Activated CD4-positive, alpha-beta T cell treated with anti-CD3 and anti-CD28 coated beads, Interleukin-2, amount 50 U/mL, for 24 hours (primary cell): ENCODE measurements at places on chromosomes 5 and 9.

DNA sequence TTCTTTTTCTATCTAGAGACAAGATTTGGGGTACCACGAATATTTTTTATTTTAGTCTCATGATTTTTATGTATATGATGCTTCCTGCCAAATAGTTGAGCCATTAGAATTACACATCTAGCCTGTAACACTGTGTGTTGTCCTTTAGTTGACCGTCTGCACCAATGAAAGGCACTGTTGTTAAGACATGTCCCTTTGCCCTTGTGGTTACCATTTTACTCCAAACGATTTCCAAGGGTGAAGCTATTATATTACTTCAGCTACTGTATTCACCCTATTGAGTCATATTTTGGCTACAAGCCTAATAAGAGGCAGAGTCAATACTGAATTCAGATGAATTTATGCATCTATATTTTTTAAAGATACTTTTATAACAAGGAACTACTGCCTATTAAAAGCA, 207.6 kb downstream of the CETN3 start:
- no peak for DNase-seq

GRCh38 chr5:418162-419121, 24.5 kb upstream of the EXOC3 start:
- DNase-seq: no peak

GRCh38 chr5:135192351-135192750, 158.3 kb upstream of the PITX1 start:
- no peak for DNase-seq

- DNase-seq: no peak
Measured at GRCh38 chr5:138372225-138372624, 19.7 kb downstream of the KDM3B start.

- DNase-seq: no peak
Measured at GRCh38 chr5:132501629-132501956, 11.0 kb upstream of the IRF1 start.

DNA sequence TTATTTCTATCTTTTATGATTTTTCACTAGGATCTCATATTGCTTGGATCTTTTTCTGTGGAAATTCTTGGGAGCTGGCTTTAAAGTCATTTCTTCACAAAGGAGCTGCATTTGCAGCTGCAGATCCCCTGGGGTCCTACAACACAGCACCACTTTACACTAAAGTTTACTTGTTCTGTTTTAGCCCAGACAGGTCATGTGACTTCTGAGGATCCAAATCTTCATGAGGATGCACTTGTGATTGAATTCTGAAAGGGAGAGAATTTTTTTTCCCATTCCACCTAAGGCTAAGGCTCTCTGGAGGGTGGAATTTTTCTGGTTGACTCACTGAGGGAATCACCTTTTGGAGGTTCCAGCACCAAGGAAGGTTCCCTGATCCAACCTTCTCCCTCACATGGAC, 43.4 kb downstream of the ACOT12 start:
- DNase-seq: no peak

GRCh38 chr9:106414042-106414441, 448.9 kb upstream of the ZNF462 start:
- no peak for DNase-seq

- no peak for DNase-seq
Measured at GRCh38 chr5:96066386-96066719, 104.7 kb upstream of the ELL2 start.

DNA sequence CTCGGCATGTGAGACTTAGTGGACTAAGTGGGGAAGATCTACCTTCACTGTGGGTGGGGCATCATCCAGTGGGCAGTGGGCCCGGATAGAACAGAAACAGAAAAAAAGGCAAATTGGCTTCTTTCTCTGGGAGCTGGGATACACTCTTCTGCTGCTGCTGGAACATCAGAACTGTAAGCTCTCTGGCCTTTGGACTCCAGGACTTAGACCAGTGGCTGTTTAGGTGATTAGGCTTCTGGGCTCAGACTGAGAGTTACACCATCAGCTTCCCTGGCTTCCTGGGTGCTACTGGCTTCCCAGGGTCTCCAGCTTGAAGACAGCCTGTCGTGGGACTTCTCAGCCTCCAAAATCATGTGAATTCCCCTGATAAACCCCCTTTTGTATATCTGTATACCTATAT, 122.7 kb upstream of the SLC28A3 start:
- DNase-seq: no peak

DNA sequence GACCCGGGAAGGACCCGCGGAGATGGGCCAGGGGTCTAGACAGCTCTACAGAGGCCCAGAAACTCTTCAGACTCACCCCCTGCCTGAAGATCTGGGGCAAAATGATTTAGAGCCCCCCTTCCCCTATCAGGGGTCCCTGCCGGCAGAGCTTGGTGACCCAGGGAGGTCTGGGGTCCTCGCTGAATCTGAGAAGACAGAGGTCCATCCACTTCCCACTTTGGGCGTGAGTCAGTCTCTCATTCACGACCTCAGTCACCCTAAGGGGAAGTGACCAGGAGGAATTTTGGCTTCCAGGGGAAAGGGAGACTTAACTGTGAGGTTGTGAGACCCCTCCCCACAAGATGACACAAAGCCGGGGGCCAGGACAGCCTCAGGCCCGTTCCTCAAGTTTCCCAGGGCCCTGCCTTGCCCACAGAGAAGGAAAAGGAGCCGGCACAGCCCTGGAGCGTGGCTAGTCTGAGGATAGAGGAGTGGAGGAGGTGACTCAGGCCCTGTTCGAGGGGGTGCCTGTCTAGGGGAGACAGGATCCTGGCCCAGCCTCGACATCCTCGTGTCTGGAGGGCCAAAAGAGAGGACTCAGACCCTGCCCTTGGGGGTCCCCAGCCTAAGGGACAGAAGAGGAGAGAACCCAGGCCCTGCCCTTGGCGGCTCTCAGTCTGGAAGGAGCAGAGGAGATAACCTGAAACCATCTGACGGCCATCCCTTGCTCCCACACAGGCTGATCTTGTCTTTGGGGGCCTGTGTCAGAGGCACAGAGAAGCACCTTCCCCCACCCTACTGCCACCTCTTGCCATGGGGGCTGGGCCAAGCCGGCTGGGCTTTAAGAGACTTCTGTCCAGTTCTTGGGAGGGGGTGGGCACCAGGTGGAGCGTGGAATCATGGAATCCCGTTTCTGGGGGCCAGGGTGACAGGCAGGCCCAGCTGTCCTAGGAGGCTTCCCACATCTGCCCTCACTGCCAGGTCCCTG, 889 bp downstream of the PDLIM4 start:
- DNase-seq: no peak

- DNase-seq: peak; percentile 23
Measured at GRCh38 chr9:27888661-27889295, 315.5 kb upstream of the C9orf72 start.

DNA sequence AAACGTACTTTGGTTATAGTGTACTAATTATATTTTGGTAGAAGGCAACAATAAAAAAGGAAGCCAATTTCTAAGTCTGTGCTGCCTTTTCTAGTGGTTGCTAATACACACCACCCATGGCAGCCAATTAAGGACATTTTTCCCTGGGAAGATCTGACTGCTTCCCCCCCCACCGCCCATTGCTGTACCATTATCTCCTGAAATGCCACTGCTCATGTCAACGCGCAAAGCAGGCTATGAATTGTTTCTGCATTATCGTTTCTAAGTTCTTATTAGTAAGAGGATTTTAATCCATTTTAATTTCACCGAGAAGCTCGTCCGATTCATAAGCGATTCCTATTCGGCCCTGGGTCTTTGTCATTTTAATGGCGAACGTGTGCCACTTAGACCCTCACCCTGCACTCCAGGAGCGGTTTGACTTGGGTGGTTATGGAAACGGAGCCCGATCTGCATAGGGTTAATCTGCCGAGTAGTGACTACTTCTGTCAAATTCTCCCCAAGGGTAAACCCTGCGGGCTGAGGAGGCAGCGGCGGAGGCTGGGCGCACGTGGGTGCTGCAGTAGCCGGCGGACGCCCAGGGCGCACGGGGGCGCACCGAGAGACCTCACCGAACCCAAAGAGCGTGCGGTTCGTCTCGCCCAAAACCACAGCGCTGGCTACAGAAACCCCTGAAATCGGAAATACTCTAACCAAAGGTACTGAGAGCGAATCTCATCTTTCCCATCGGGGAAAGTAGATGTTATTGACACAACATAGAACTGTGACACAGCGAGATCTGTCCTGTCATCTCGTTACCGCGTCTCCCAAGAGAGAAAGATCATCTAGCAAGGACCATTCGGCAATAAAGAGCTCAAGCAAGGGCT, 55.8 kb upstream of the SHC3 start:
- peak; percentile 8 for DNase-seq

DNA sequence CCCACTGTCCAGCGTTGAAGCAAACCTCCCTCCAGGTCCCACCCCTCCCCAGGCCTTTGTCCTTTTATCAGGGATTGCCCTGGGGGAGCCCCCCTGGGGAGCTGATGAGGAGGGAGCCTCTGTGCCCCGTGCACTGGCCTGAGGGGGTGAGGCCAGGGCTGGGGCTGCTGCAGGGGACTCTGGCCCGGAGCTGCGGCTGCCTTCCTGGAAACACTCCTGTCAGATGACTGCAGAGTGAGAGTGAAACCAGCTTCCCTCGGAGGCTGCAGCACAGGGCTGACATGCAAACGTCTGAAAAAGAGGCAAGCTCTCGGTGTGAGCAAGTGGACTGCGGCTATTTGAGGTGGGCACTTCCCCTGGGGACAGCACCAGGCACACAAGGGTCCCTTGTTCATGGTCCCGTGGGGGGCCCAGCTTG, 4.6 kb upstream of the TRAF2 start:
- peak; percentile 53 for DNase-seq

DNA sequence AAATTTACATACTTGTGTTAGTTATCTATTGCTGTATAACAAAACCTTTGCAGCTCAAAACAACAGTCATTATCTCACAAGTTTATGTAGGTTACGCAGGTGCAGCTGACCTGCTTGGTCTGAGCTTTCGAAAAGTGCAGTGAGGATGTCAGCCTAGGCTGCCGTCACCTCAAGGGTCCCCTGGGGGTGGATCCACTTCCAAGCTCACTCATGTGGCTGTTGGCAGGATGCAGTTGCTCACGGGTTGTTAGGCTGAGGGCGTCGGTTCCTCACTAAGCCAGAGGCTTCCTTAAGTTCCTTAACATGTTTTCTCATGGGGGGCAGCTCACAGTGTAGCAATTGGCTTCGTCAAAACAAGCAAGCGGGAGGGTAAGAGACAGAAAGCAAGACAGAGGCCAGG, 139.8 kb downstream of the DOCK8 start:
- DNase-seq: no peak

DNA sequence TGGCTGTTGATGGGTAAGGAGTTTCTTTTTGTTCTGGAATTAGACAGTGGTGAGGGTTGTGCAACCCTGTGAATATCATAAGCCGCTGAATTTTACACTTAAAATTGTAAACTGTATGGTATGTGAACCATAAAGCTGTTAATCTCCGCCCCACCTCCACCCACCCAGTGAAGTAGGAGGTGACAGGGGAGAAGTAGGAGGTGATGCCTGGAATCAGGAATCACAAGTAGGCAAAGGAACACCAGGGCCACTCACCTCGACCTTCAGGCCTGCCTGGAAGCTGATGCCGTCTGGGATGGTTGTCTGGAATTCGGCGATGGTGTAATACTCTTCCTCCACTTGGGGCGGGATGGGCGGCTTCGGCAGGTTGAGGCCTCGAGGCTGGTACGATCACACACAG, 62.3 kb upstream of the UBTD2 start:
- DNase-seq: no peak

DNA sequence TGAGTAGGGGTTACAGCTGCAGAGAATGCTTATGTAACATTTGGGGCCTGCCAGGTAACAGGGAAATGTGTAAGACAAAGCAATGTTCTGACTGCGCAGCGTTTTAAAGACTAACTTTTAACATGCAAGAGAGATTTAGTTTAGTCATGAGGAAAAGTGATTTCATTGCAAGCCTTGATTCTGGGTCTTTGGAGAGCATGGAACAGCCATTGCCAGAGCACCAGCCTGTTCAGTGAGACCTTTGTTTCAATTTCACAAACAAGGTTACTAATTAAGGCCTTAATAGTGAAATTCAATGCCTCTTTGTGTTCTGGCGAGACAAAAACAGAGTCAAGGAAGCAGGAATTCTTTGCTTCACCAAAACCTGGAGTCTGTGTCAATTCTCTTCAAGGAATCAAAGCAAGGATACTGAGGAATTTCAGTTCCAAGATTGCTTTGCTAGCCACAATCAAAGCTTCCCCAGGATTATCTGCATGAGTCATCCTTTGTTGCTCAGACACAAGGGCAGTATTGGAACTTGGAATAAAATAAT, 14.4 kb downstream of the CKMT2 start:
- DNase-seq: no peak

DNA sequence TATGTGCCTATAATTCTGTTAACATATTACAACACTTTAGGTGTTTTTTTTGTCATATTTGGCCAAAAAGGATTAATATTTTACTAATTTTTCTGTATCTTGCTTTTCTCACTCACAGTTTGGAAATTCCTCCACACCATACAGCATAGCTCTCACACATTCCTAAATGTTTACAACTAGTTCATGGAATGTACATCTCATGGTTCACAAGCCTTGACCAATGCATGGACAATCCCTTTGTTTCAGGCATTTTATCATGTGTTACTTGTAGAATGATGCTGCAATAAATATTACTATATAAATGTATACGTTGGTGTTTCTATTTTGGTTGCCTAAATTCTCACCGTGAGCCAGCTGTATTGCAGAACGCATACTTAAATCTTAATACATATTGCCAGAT, 80.5 kb upstream of the SPATA31C2 start:
- DNase-seq: no peak
